ENCODE measurements at places on chromosomes 5 and 9. TPM values are rescaled to one million over a fixed set of nuclear protein-coding genes. Genes with fewer than 3 reads are reported as not detected.

Gene HMGCS1
- total RNA-seq = 90.5 TPM

Gene CSF1R
- total RNA-seq = under 0.01 TPM

GRCh38 chr9:34493972-34494535 is 28.7 kb downstream of the ENHO start:
- DNase-seq = peak; percentile 63

- DNase-seq = no peak
Observed at GRCh38 chr9:36134761-36135505, 1.6 kb upstream of the GLIPR2 start.

GRCh38 chr9:87619346-87619745 is 106.6 kb upstream of the CTSL start:
- DNase-seq = no peak

DNA sequence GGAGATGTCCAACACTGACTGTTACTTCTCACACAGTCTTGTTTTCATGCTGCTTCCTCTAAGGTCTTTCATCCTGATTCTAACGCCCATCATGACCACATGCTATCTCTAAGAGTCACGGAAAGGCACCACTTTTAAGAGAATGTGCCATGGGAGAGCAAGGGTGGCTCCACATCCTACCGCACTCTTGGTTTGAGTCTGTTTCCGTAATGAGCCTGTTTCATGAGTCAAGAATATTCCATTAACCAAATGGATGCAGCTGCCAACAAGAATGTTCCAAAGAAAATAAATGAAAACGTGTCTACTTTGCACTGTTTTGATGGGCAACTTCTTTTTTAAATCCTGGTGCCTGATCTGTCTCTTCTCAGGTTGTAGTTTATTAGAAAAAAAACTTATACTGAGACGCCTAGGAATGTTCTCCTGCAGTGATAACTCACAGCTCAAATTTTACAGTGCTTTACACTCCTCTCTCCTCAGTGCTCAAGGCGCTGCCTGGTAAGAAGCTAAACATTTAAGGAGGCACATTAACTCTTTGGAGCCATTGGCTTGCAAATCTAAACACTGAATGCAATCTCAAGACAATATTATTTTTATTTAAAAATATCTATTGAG is 124.3 kb downstream of the FGF1 start:
- DNase-seq = peak; percentile 40

DNA sequence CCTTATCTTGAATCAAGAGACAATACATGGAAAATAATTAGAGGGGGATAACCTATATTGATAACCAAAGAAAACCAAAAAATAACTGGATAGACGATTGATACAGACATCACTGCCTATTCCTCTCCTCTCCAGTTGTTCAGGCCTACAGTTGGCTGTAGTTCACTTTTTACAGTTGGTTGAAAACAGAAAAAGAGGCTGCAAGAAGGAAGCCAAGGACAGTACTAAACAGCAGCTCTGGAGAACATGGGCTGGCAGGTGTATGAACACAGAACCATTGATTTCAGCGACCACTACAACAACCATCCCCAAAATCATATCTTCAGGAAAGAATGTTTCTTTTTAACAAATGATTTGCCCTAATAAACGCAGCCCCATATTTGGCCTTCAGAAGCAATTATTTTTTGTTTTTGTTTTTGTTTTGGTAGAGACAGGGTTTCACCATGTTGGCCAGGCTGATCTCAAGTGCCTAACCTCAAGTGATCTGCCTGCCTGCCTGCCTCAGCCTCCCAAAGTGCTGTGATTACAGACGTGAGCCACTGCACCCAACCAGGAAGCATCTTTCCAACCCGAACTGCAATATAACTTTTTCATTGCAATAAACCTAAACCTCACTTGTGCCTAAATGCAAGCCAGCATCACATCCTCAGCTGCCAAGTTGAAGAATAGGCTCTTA is 64.3 kb downstream of the MLLT3 start:
- DNase-seq = no peak

DNA sequence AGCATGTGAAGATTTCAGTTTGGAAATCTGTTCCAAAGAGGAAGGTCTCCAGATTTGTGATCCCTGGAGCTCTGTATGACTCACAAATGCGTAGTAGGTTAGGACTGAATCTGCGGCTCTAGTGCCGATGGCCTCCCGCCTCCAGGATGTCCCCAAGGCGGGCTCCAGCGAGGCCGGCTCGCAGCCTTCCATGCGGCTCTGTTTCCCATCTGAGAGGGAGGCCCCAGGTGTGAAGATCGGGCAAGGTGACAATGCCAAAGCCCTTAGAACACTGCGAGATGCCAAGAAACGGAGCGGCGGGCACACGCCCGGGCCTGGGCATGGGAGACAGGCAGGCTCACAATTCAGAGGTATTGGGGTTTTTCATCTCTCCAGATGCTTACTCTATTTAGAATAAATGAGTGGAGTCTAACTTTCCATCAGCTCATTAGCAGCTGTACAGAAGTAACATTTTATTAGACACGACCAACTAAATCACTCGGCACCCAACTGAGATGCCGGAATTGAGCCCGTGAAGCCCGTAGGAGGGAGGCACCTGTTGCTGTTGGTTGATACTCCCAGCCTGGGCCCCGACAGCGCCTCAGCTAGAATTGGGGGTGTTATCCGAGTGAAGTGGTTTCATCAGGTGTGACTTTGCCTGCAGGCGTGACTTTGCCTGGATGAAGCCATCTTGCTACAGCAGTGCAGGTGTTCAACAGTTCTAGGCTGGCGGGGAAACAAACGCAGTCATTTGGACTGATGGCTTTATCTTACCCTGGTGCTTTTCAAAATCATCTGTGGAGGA is 7.4 kb upstream of the MRPS2 start:
- DNase-seq = no peak

DNA sequence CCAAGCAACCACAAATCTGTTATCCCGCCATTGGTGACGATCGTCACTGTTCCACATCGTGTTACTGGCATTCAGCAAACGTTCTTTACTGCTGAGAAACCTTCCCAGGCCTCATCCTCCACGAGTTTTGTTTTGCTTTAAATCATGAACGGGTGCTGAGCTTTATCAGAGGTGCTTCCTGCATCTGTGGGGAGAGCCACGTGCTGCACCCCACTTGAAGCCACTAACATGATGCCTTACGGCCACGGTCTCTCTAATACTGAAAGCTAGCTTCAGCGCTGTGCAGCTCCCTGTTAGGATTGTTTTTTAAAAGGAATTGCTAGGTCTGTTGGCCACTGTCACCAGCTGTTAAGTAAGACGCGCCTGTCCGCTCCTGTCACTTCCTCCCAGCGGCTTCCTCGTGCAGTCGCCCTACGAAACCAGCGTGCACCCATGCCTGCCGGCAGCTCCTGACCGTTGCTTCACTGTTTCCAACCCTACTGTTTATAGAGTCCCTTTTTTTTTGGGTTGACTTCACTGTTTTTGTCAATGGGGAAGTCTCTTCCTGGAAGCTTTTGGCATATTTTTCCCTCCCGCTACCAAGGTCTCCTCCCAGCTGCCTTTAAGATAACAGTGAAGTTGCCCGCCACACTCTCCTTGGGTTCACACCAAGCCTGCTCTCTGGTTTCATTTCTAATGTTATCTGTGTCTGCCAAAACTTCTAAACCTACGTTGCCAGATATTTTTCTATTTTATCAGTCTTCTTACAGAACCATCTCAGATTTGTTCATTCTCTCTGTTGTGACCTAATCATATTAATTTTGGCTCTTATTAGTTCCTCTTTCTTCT is 20.3 kb downstream of the LPCAT1 start:
- DNase-seq = peak; percentile 93

GRCh38 chr5:35608881-35609779 is 8.5 kb upstream of the SPEF2 start:
- no peak for DNase-seq
